Renal cortex interstitium (tissue), 15 donors: ENCODE measurements at places on chromosomes 5 and 9.

DNA sequence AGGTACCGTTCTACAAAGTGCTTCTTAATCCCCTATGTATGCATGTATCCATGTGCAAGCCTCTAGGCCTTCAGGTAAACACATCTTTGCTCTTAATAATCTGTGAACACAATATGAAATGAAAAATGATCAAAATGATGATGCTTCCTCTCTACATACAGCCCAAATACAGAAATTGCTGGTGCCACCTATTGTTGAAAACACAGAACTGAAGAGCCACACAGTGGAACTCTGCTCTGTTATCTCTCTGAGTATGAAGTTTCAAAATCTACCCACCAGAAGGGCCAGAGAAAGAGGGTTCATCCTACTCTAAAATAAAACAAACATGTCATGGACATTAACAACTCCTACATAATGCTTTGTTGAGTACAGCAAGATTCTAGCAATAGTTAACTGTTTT, 71.3 kb downstream of the GLIS3 start:
- DNase-seq, result no peak

GRCh38 chr9:107260437-107261081, 22.5 kb upstream of the RAD23B start:
- no peak for DNase-seq

GRCh38 chr9:27880635-27881034, 307.4 kb upstream of the C9orf72 start:
- DNase-seq, result no peak

DNA sequence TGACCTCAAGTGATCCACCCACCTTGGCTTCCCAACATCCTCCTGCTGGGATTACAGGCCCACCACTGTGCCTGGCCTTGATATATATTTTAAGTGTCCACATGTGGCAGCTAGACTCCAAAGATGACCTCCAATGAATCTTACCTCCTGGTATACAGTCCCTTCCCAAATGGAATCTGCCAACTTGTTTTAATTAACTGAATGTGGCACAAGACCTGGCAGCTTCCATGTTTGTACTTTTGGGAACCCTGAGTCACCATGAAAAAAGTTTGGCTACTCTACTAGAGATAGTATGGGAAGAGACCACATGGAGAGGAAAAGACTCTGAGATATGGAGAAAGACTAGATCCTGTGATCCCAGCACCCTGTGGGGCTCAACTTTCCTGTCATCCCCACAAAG, 42.5 kb downstream of the CCL28 start:
- no peak for DNase-seq

GRCh38 chr5:138078006-138078643, 5.7 kb upstream of the WNT8A start:
- DNase-seq, result no peak

GRCh38 chr5:121350181-121350930, 501.3 kb upstream of the FTMT start:
- DNase-seq, result no peak

GRCh38 chr9:2697492-2697891, 19.8 kb upstream of the KCNV2 start:
- no peak for DNase-seq

DNA sequence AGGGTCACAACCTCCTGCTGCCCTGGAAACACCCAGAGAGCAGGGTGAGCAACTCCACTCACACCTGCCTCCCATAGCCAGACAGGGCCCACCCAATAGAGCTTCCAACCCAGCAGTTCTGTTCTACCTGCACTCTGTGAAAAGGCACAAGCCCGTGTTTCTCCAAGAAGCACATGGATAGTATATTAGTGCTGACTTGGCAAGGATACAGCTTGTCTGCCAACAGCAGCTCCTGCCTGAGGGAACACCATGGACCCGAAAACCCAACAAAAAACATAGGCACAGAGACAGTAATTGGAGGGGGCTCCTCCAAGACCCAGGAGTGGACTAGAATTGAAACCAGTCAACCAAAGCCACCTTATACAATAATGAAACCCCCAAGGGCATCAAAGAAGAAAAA, 48.6 kb downstream of the CDKN2A start:
- no peak for DNase-seq

- no peak for DNase-seq
Measured at GRCh38 chr9:133995012-133995896, 3.1 kb upstream of the VAV2 start.

GRCh38 chr9:5445886-5446285, 4.5 kb upstream of the CD274 start:
- DNase-seq, result no peak

- no peak for DNase-seq
Measured at GRCh38 chr5:102654559-102655349, 100.4 kb upstream of the PAM start.
